Left lung (tissue), 14 donors: ENCODE measurements at places on chromosomes 2 and 18. TPM values are rescaled to one million over a fixed set of nuclear protein-coding genes. Genes with fewer than 3 reads are reported as not detected.

DNA sequence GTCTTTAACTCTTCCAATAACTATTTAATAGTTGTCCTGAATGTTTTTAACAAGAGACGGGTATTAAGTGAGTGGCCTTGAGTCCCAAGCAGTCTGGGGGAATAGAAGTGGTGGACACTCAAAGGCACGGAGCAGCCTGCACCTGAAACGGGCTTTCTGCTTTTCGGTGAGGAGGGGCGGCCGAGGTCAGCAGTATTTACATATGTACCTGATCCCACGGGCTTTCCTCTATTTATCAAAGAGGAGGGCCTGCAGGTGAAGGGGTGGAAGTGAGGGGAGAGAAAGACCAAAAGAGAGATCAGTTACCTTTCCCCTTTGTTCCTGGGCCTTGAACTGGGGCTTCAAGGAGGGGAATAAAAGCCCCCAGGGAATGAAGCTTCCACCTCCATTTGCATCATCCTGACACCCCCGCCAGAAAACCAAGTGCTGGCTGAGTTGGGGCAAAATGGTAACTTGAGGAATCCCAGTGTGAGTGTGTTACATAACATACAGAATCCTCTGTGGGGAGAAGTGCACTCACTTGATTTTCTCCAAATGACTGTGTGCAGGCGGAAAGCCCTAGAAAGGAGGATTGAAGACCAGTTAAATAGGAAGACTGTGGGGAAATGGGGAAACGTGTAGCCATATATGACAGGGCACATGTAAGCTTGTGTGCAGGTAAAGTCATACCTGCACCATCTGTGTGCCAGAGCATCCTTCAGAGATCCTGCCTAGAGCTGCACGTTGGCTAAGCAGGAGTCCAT is 12.4 kb downstream of the POU3F3 start:
- no peak for DNase-seq

- DNase-seq = peak; percentile 22
These were observed 955.2 kb upstream of the CELF4 start for GRCh38 chr18:38520786-38521185.

DNA sequence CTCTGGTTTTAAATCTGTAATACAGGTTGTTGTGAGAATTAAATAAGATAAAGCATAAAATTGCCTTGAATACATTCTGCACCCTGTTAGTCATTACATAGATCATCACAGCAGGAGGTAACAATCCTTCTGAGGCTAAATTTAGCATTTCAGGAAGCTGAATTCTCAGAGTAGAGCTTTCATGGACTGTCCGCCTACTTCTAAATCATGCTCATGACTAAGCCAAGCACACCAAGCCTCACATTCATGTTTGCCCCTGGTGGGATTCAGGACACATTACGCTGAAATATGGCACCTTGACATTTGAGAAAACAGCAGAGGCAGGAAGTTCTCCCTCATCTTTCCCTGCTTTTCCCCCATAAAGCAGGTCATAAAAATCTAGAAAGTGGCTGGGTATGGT is 16.6 kb upstream of the PIK3C3 start:
- no peak for DNase-seq

EVX2 gene
- not detected for total RNA-seq
